HL-60 (cell line): ENCODE measurements at places on chromosomes 13 and 19.

DNA sequence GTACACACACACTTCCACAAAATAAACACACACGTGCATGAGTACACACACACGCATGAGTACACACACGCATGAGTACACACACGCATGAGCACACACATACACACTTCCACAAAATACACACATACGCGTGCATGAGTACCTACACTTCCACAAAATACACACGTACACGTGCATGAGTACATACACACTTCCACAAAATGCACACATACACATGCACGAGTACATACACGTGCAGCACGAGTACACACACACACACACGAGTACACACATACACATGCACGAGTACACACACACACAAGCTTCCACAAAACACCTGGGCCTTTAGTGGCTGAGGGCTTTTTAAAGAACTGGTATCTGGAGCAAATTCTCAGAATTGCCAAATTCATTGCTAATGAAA is 619.3 kb downstream of the GPC5 start:
- no peak for DNase-seq

GRCh38 chr19:43755256-43755801 is 567 bp upstream of the SMG9 start:
- DNase-seq = peak; percentile 88

DNA sequence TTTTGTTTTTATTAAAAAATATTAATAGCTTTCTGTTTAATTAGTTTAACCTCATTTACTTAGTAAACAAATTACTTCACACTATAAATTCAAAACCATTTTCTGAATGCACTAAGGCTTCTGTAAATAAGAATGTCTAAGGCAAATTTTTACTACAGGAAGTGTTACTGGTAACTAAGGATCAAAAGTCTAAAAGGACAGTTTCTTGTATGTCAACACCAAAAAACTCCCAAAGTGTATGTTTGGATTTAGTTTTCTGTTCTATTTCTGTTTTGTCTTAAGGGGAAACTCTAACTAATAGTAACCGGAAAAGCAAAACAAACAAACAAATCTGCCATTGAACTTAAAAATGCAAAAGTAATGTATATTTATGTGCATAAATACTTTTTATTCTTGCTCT is 24.7 kb downstream of the PRR20E start:
- no peak for DNase-seq

- DNase-seq = no peak
Measured at GRCh38 chr13:99797691-99798090, 173.9 kb downstream of the ZIC5 start.

- no peak for DNase-seq
Measured at GRCh38 chr13:83352391-83352790, 529.9 kb downstream of the SLITRK1 start.

DNA sequence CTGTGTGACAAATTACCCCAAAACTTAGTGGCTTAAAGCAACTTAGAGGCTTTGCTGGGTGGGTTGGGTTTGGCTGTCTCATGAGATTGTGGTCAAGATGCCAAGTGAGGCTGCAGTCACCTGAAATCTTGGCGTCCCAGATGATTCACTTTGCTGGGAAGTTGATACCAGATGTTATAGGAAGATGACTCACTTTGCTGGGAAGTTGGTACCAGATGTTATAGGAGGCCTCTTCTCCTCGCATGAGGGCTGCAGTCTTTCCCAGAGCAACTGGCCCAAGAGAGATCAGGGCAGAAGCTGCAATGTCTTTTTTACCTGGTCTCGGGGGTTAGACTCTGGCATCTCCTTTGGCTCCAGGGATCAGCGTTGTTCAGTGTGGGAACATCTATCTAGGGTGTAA is 16.8 kb downstream of the TEX29 start:
- no peak for DNase-seq

DNA sequence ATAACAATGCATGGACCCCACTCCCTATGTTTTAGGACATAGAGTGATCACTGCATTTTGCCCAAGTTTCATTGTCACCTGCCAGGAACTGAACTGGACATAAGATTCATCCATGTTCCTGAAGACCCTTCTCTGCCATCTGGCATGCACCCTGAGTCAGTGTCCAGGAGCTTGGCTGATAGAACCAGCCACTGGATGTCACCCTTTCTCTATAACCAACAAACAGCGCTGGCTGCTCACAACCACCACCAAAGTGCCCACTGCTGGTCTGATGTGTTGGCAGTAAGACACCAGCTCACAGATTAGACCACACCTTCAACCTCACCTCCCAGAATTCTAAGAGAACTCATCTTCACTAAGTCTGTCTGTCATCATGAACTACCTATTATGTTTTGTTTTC is 333.4 kb downstream of the ITGBL1 start:
- DNase-seq = no peak

DNA sequence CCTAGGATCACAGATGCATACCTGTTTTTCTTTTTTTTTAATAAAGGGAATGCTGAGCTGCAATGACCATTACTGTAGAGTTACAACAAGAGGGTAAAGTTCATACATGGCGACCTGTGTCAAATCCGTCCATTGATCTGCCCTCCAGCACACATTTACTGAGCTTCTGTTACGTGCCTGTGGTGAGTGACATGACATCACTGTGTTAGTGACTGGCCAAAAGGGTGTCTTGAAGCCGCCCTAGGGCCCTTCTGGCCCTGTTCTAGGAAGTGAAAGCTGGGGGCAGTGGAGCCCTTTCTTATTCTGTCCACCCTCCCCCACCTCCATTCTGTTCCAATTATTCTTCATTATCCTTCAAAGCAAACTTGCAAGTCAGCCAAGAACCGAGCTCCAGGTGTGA is 66.3 kb downstream of the ZIC5 start:
- no peak for DNase-seq

DNA sequence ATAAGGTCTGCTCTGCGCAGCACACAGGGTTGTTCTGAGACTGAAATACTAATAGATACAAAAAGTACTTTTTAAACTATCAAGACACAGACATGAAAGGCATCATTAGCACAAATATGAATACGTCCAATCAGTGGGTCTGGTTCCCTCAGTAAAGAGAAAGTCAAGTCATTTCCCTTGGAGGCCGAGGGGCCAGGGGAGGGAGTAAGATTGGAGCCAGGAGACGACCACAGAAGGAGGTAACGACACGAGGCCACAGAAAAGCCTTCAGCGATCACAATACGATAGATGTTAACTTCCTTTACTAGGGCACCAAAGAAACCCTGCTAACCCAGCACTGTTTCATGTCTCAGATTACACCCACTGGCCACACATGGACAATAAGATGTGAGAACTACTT is 5.3 kb downstream of the CARS2 start:
- DNase-seq = no peak
